ENCODE measurements at places on chromosomes 2 and 18. TPM values are rescaled to one million over a fixed set of nuclear protein-coding genes. Genes with fewer than 3 reads are reported as not detected.

DNA sequence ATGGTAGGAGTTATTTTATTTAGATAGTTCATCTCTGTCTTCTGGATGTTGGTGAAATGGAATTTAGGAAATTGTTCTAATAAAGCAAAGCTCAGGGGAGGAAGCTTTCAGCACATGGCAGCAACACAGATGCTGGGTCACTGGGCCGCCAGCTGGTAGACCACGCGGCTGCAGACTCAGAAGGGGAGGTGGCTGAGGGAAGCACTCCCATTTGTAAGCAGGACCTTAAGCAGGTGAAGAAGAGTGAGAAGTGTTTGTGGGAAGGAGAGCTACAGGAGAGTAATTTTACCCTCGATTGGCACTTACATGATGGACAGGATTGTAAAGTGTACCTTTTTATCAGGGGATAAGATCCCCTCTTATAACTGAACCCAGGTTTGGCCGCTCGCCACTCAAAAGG, 24.4 kb downstream of the NMS start:
- no peak for DNase-seq

AFF3 gene
- 0.61 TPM for total RNA-seq

MPP4 gene
- total RNA-seq = 0.17 TPM

PAX8 gene
- total RNA-seq = 0.36 TPM

- DNase-seq = no peak
Measured at GRCh38 chr2:10453905-10454298, 5.8 kb upstream of the ODC1 start.

DNA sequence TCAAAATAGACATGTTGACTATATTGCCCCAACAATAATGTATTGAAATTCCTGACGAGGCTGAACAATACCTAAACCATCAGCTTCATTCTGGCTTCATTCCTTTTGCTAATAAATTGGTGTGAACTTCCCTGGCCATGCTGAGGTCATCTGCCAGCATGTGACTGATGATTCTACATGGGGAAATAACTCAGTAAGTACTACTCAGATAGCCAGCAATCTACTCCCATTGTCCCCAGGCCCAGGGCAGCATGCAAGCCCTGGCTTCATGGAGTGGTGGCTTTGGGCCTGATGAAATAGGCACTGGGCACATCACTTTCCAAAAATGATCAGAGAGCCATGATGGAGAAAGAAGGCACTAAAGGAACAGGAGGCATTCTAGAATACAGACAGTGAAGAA, 468.5 kb upstream of the PIK3C3 start:
- DNase-seq = no peak

DNA sequence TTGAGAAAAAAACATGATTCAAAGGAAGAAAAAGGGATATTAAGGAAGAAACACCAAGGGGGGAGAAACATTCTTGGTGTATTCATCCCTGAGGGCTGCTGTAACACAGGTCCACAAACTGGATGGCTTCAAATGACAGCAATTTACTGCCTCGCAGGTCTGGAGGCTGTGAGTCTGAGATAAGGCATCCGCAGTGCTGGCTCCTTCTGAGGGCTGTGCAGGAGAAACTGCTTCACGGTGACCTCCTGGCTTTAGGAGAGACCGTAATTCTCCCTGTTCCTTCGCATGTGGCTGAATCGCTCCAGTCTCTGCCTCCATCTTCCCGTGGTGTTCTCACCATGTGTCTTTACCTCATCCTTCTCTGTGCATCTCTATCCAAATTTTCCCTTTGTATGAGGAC, 490.7 kb downstream of the EIPR1 start:
- DNase-seq = no peak

GRCh38 chr2:3025261-3025660, 352.4 kb downstream of the EIPR1 start:
- no peak for DNase-seq

- DNase-seq = no peak
Measured at GRCh38 chr2:57490741-57491140, 555.9 kb upstream of the VRK2 start.

POTEI gene
- not detected for total RNA-seq

- DNase-seq = no peak
Measured at GRCh38 chr18:6650747-6651146, 78.8 kb upstream of the ARHGAP28 start.

- no peak for DNase-seq
Measured at GRCh38 chr2:203591642-203592041, 56.5 kb upstream of the RAPH1 start.

DNA sequence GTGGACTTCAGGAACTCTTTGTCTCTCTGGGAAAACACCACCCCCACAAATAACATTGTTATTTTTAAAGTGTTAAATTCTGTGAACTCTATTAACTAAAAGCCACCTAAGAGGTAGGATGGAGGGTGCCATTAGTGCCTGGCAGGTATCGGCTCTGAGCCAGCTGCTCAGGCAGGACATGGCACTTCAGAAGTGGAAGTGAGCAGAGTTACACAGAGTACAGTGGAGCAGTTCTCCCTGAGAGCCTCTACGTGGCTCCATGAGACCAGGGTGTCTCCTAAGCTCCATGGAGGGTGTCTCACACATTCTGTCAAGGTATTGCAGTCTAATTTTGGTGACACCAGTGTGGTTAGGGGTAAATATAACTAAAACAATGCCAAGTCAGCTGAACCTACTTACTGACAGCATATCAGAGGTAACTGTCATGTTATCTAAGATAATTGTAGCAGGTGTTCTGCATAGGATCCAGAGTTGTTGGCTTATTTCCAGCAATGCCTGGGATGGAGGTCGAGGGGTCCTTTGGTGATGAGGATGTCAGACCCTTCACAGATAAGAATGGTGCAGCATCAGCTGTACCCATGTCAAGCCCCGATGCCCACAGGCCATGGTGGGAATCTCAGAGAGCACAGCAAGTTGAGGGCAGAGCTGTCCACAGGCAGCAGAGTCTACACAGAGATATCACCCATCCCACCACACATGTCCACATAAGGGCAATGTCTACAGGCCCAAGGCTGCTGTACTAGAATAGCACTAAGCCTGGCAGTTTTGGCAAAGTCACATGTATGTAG, 8.6 kb upstream of the MALL start:
- no peak for DNase-seq

KLHL41 gene
- total RNA-seq = 3,179 TPM

GRCh38 chr18:70385474-70385873, 96.6 kb downstream of the SOCS6 start:
- no peak for DNase-seq

RFTN2 gene
- 5.4 TPM for total RNA-seq

CNTNAP5 gene
- total RNA-seq = not detected

GRCh38 chr2:141889788-141890187, 241.0 kb downstream of the LRP1B start:
- no peak for DNase-seq

DNA sequence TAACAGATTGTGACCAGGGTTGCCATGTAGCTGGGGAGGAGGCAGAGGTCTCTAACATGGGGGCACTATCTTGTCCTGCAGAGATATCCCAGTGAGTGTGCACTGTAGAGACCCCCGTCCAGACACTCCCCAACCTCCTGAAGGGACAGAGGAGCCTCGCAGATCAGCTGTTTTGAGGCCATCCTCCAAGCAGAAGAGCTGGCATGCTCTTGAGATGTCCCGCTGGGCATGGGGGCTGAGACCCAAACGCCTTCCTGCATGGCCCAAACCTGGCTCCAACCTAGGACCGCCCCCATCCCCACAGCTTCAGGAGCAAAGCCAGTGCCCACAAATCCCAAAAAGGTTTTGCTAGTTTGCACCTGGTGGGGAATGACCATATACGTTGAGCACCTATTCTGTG, 2.7 kb upstream of the SLC66A3 start:
- DNase-seq = no peak

GRCh38 chr2:150663143-150663542, 175.7 kb upstream of the RND3 start:
- no peak for DNase-seq

GRCh38 chr2:182716650-182716979, 558 bp downstream of the DNAJC10 start:
- peak; percentile 7 for DNase-seq

- no peak for DNase-seq
Measured at GRCh38 chr2:212145121-212145520, 393.5 kb downstream of the ERBB4 start.

KANSL1L gene
- total RNA-seq = 21.5 TPM

DNA sequence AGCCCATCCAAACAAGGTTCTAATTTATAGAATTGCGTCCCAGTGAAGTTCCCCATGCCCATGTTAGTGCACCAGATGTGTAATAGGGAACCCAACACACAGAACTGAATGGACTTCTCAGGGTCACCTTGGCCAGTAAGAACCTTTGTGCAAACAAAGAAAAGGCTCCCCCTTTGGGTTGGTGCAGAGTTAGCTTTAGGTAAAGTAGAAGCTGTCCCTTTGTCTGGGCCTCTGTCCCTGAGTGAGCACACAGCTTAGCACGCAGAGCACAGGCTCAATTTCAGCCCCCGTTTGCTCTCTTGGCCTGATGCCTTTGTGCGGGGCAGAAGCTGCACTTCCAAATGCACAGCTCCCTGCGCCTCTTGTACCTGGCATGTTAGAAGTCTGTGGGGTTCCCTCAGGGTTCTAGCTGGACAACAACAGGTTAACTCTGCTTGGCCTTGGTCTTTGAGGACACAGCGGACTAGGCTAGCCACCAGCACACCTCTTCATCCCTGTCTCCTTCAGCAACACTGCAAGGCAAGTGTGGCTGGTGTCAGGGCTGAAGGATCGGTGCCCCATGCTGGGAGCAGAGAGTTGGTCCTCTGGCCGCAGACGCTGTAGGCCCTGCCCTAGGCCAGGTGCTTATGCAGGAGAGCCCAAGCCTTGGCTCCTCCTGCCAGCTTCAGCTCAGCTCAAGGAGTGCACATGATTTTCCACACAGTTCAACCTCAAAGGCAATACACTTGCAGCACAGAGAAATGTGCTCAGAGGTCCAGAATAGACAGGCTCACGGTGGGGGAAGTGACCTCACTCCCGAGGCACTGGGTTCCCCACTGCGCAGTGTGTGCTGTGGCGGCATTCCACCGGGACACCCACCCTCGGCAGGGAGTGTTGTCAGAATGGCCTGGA, 73.3 kb upstream of the FOSL2 start:
- peak; percentile 70 for DNase-seq

DNA sequence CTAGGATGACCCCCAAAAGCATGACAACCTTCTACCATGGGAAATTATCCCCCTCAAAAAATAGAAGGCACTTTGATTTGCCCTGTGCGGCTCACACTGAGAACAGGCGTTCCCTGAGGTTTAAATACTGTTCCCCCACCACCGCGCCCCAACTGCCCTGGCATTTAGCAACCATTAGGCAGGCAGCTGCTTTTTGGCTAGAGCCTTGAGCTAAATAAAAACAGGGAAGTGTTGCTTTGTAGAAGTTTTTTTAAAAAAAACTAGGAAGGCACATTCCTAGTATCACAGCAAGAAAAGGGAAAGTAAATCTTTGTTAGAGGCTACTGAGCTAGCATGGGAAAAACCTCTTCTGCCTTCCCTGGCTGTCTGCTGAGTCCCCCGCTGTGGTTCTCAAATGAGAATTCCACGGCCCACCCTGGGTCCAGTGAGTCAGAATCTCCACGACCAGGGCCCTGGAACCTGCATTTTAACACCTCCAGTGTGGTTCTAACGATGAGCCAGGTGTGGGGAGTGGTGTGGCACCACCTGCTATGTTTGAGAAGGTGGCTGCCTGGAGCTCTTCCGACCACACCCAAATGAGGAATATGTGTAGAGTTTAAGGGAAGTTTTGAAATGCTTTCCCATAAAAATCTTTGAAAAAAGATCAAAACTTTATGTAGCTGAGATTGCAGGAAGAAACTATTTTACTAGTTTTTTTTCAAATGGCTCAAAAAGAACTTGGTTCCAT, 66.4 kb downstream of the VIT start:
- DNase-seq = no peak

DNA sequence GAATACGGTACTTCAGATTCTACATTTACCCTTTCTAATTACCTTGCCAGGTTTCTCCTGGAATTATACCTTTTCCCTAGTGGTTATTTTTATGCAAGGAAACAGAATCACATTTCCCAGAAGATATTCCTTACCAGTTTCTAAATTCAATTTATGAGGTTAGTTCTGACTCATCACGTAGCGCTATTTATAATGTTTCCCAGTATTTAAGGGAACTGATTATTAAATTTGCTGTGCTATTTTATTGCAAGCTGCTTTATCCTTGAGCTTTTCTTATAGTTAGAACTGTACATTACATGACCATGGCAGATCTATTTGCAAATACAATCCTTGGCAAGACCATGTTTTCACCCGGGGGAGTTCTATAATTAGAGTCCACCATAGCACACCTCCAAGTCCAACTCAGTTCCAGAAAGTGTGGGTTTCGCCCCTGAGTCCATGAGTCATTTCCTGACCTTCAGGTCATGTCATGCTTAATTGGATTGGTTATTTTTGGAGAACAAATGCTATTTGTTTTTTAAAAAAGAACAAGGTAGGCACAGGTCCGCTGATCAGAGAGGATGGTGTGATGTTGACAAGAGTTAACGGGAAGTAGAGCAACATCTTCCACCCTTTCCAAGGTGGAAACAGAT, 126.6 kb downstream of the ZNF532 start:
- DNase-seq = no peak

GRCh38 chr2:116804901-116805300, 1009.6 kb upstream of the DDX18 start:
- DNase-seq = no peak

DNA sequence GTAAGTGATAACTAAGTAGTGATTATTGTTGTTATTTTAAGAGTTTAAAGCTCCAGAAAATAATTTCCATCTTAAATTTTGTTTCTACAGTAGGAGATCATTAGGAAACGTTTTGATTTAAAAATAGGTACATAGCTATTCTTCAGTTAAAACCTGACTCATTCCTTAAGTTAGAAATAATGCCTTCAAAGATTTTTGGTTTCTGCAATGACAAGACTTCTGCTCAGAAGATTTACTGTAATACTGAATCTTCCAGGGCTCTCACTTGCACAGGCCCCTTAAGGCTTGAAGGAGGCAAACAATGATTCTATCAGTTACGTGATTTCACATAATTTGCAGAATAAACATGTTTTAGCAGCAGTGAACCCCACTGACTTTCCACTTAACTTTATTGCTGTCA, 333.7 kb downstream of the RAD51AP2 start:
- no peak for DNase-seq

- DNase-seq = no peak
Measured at GRCh38 chr2:68246396-68246795, 5.9 kb downstream of the PPP3R1 start.

- DNase-seq = peak; percentile 49
Measured at GRCh38 chr2:128300151-128301020, 18.3 kb downstream of the HS6ST1 start.

DNA sequence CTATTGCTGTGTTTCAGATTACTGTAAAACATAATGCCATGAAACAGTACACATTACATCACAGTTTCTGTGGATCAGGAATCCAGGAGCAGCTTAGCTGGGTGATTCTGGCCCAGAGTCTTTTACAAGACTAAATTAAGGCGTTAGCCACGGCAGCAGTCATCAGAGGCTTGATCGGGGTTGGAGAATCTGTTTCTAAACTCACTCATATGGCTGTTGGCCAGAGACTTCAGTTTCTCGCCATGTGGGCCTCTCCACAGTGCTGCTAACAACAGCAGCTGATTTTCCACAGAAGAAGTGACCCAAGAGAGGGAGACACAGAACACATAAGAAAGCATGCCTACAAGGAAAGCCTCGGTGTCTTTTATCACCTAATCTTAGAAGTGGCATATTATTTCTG, 89.2 kb upstream of the MYO3B start:
- DNase-seq = no peak

GRCh38 chr2:59851836-59852475, 701.5 kb downstream of the BCL11A start:
- no peak for DNase-seq

STAT4 gene
- total RNA-seq = 0.53 TPM

- DNase-seq = no peak
Measured at GRCh38 chr2:209425471-209426071, 1.7 kb downstream of the MAP2 start.

GRCh38 chr2:200810998-200811332, 745 bp upstream of the BZW1 start:
- DNase-seq = no peak

GPR17 gene
- total RNA-seq = 0.17 TPM
